ENCODE measurements at places on chromosomes 1 and 21. TPM values are rescaled to one million over a fixed set of nuclear protein-coding genes. Genes with fewer than 3 reads are reported as not detected.

- peak; percentile 32 for DNase-seq
These were observed 56.8 kb downstream of the GLIS1 start for GRCh38 chr1:53681977-53682685.

DNA sequence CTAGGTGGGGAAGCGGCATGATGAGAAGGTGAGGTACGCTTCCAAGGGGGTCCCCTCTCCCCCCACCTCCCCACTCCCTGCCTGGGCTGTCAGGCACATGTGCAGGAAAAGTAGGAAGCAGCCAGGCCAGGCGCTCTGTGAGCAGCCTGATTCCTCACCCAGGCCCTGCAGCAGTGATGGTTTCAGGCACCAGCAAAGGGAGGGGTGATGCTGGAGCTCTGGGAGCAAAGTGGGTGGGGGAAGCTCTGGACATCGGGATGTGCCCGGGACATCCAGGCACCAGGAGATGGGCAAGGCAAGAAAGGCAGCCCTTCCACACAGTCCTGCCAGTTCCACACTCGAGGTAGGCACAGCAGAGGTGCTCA, 106.1 kb downstream of the CRYAA start:
- DNase-seq: no peak

DNA sequence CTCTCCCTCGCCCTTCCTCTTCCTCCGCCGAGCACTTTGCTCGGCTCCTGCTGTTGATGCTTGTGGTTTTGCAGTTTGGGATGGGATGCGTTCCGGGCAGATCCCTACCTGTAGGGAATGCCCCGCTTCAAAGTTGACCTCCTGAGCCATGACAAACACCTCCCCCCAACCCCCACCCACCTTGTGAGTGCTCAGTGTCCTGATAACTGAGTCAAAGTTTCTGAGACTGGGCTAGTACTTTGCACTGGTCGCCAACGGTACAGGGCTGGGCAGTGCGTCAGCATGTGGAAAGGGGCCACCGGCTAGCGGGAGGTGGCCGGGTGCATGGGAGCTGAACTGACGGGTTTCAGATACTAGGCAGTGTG, 771 bp downstream of the RABGAP1L start:
- no peak for DNase-seq

Gene ELF3
- 0.38 TPM for total RNA-seq

DNA sequence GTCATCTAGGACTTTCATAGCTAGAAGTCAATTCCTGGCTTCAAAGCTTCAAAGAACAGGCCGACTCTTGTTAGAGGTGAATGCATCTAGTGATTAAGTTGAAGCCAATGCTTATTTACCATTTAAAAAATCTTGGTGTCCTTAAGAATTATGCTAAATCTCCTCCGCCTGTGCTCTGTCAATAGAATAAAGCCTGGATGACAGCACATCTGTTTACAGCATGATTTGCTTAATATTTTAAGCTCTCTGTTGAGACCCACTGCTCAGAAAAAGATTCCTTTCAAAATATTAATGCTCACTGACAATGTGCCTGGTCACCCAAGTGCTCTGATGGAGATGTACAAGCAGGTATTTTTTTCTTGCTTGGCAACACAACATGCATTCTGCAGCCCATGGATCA, 649.1 kb upstream of the USP24 start:
- no peak for DNase-seq

Measured in activated CD4-positive, alpha-beta memory T cell treated with anti-CD3 and anti-CD28 coated beads, Interleukin-2, amount 10 ng/mL, durations not matched to agents 7 days and 5 days (primary cell).